Spinal cord (tissue), 10 donors: ENCODE measurements at places on chromosomes 2 and 18. TPM values are rescaled to one million over a fixed set of nuclear protein-coding genes. Genes with fewer than 3 reads are reported as not detected.

The HOXD11 gene
- 0.51 TPM for polyA plus RNA-seq

The UCN gene
- polyA plus RNA-seq = 4.6 TPM

The CD8A gene
- 4.2 TPM for polyA plus RNA-seq

The SPHKAP gene
- 11.4 TPM for polyA plus RNA-seq

The SSB gene
- 139 TPM for polyA plus RNA-seq

The KCNJ3 gene
- 11.6 TPM for polyA plus RNA-seq

The SLC5A7 gene
- 18.3 TPM for polyA plus RNA-seq

The DLGAP1 gene
- polyA plus RNA-seq = 30.7 TPM

The CREG2 gene
- polyA plus RNA-seq = 34.4 TPM

The CCT4 gene
- polyA plus RNA-seq = 141 TPM

The DQX1 gene
- polyA plus RNA-seq = 0.62 TPM

The PROKR1 gene
- 5.0 TPM for polyA plus RNA-seq

The PTPRN gene
- polyA plus RNA-seq = 72.2 TPM

The CPO gene
- polyA plus RNA-seq = 0.53 TPM

The IL36A gene
- not detected for polyA plus RNA-seq

The CD226 gene
- 1.3 TPM for polyA plus RNA-seq

The SYT4 gene
- polyA plus RNA-seq = 125 TPM

The FEV gene
- 0.14 TPM for polyA plus RNA-seq

The ABCA12 gene
- 0.14 TPM for polyA plus RNA-seq

The IL18RAP gene
- 0.09 TPM for polyA plus RNA-seq

The NEU4 gene
- 8.2 TPM for polyA plus RNA-seq
